ENCODE measurements at places on chromosomes 1 and 21. TPM values are rescaled to one million over a fixed set of nuclear protein-coding genes. Genes with fewer than 3 reads are reported as not detected.

- no peak overlapping the region for H3K27ac ChIP-seq
- no peaks in the 10 kb centered on the region for H3K27me3 ChIP-seq
- H3K36me3 ChIP-seq = no peaks in the 10 kb centered on the region
- DNase-seq = no peak
- no peak overlapping the region for H3K4me3 ChIP-seq
Observed at GRCh38 chr1:108016451-108016920, 51.5 kb upstream of the VAV3 start.

Gene ATP1A2
- not detected for total RNA-seq

Gene CFHR5
- not detected for total RNA-seq

Gene VWA1
- total RNA-seq = 0.45 TPM

DNA sequence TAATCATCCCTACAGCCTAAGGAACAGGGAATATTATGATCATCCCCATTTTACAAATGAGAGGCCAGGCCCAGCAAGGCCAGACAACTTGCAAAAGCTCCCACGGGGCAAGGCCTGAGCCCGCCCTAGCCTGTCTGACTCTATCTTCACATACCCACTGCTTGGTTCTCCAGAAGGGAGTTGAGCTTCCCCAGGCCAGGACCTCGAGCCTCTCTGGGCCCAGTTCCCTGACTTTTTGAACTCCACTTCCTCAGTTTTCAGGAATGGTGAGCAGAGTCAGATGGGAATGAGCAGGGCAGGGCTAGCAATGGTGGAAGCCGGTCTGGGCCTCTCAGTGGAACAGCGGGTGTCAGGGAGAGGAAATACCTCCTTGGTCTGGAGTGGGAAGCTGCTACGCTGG, 39.3 kb downstream of the CACNA1S start:
- no peaks in the 10 kb centered on the region for H3K4me1 ChIP-seq
- H3K27ac ChIP-seq = no peak overlapping the region
- H3K4me3 ChIP-seq = no peak overlapping the region
- peaks cover 17% of the 10 kb centered on the region for H3K27me3 ChIP-seq
- H3K36me3 ChIP-seq = no peaks in the 10 kb centered on the region
- DNase-seq = no peak

GRCh38 chr1:14254251-14254650, 344.2 kb upstream of the KAZN start:
- no peak for DNase-seq
- no peaks in the 10 kb centered on the region for H3K36me3 ChIP-seq
- H3K27ac ChIP-seq = no peak overlapping the region
- H3K4me3 ChIP-seq = no peak overlapping the region
- no peaks in the 10 kb centered on the region for H3K4me1 ChIP-seq

DNA sequence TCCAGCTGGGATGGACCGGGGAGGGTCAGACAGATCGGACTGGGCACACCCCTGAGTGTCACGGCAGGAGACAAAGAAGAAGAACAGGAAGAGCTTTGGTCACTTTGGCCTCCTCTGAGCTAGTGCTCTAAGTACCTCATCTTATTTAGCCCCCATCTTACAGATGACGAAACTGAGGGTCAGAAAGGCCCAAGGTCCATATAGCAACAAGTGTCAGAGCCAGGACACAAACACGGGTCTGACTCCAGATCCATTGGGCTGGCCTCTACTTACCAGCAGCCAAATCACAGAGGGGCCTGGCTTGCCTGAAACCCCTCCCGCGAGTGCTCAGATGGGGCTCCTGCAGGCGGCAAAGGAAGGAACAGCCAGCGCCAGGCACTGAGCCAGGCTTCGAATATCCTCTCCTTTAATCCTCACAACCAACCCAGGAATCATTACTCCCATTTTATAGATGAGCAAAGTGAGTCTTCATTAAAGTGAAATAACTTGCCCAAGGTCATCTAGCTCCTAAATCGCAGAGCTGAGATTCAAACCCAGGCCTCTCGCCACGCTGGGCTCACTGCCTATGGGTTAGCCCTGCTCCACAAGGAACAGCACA, 25.7 kb upstream of the SELENON start:
- DNase-seq = no peak
- peaks cover 2% of the 10 kb centered on the region for H3K27me3 ChIP-seq
- no peak overlapping the region for H3K27ac ChIP-seq
- H3K4me1 ChIP-seq = peaks cover 27% of the 10 kb centered on the region
- no peak overlapping the region for H3K4me3 ChIP-seq

GRCh38 chr1:18921516-18922251, 19.3 kb upstream of the ALDH4A1 start:
- no peak for DNase-seq
- H3K27ac ChIP-seq = no peak overlapping the region
- peaks cover 39% of the 10 kb centered on the region for H3K4me1 ChIP-seq
- peaks cover 5% of the 10 kb centered on the region for H3K36me3 ChIP-seq

- H3K36me3 ChIP-seq = peaks cover 29% of the 10 kb centered on the region
- H3K27ac ChIP-seq = peak overlapping the region; percentile 99
Observed at GRCh38 chr1:89606227-89606980, 26.5 kb upstream of the LRRC8C start.

GRCh38 chr1:23803674-23804073, 3.1 kb upstream of the GALE start:
- DNase-seq = no peak
- peaks cover 27% of the 10 kb centered on the region for H3K4me1 ChIP-seq
- H3K36me3 ChIP-seq = peaks cover 17% of the 10 kb centered on the region
- H3K4me3 ChIP-seq = no peak overlapping the region

DNA sequence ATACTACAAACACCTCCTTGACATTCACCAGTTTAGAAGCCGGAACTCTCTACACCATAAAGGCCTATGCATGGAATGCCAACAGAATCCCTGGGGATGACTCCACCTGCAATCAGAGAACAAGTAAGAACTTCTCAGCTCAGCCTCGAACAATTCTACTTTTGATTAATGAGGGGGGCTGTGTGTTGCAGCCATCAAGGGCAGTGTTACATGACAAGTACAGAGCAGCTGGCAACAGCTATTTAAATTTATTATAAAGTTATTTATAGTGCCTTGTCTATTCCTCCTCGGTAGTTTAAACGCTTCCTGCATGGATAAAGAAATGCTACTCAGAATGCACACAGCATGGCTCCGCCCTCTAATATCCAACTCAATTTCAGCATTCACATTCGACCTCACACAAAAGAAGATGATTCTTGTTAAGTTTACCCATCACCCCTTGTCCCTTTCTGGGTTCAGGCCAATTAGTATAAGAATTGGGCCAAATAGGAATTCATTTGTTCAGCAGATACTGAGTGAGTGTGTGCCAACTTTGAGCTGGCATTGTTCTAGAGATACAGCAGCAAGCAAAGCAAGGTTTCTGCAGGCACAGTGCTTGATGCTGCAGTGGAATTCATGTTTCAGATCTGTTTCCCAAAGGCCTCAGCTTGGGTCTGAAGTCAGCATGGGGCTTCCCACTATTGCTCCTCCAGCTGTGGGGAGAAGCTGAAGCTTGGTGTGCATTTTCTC, 6.4 kb downstream of the FNDC7 start:
- peaks cover 6% of the 10 kb centered on the region for H3K27me3 ChIP-seq
- no peaks in the 10 kb centered on the region for H3K36me3 ChIP-seq
- H3K4me3 ChIP-seq = no peak overlapping the region
- H3K4me1 ChIP-seq = peaks cover 2% of the 10 kb centered on the region
- no peak for DNase-seq
- H3K27ac ChIP-seq = no peak overlapping the region

Gene NFASC
- total RNA-seq = 0.40 TPM

- no peaks in the 10 kb centered on the region for H3K36me3 ChIP-seq
- H3K27ac ChIP-seq = no peak overlapping the region
- no peaks in the 10 kb centered on the region for H3K4me1 ChIP-seq
- H3K4me3 ChIP-seq = no peak overlapping the region
Observed at GRCh38 chr1:86429122-86429725, 5.3 kb downstream of the CLCA2 start.

- no peaks in the 10 kb centered on the region for H3K27me3 ChIP-seq
- no peak overlapping the region for H3K27ac ChIP-seq
- H3K4me1 ChIP-seq = no peaks in the 10 kb centered on the region
- no peak overlapping the region for H3K4me3 ChIP-seq
- no peaks in the 10 kb centered on the region for H3K36me3 ChIP-seq
Observed at GRCh38 chr21:26599261-26599660, 26.2 kb upstream of the CYYR1 start.

GRCh38 chr1:205396967-205397616, 24.8 kb downstream of the LEMD1 start:
- H3K27ac ChIP-seq = no peak overlapping the region
- H3K27me3 ChIP-seq = peaks cover 30% of the 10 kb centered on the region
- no peak overlapping the region for H3K4me3 ChIP-seq
- no peak for DNase-seq

GRCh38 chr1:234336359-234336758, 36.9 kb upstream of the COA6 start:
- H3K4me1 ChIP-seq = no peaks in the 10 kb centered on the region
- no peak overlapping the region for H3K4me3 ChIP-seq
- DNase-seq = no peak
- no peaks in the 10 kb centered on the region for H3K36me3 ChIP-seq
- H3K27ac ChIP-seq = no peak overlapping the region
- H3K27me3 ChIP-seq = peaks cover 29% of the 10 kb centered on the region

DNA sequence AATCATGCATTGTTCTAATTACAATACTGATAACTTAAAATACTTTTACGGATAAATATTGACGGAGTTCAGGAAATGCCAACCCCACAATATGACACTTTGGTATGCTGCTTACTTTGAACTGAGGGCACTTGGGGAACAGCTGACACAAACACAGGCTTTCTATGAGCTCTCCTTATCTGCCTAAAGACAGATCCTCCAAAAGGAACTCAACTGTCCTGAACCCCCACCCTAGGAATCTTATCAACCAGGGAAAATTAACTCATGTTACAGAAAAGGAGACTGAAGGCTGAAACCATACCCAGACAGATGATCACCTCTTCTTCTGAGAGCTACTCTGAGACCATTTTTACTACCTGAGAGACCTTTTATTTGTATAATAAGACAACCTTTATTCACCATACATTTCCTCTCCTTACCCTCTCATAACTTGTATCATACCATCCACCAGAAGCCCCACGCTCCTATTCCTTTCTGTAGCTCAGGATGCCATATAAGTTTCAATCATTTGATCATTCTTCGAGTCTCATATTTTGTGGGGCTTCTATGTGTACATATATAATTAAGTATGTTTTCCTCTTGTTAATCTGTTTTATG, 239.5 kb downstream of the FAF1 start:
- no peak overlapping the region for H3K27ac ChIP-seq
- peaks cover 9% of the 10 kb centered on the region for H3K36me3 ChIP-seq
- peaks cover 26% of the 10 kb centered on the region for H3K4me1 ChIP-seq
- H3K27me3 ChIP-seq = no peaks in the 10 kb centered on the region
- H3K4me3 ChIP-seq = no peak overlapping the region

Gene NBPF26
- total RNA-seq = 39.7 TPM

Measured in activated CD4-positive, alpha-beta memory T cell treated with anti-CD3 and anti-CD28 coated beads, Interleukin-2, amount 10 ng/mL, durations not matched to agents 7 days and 5 days (primary cell).